RCC 7860 (cell line): ENCODE measurements at places on chromosomes 6 and 20.

DNA sequence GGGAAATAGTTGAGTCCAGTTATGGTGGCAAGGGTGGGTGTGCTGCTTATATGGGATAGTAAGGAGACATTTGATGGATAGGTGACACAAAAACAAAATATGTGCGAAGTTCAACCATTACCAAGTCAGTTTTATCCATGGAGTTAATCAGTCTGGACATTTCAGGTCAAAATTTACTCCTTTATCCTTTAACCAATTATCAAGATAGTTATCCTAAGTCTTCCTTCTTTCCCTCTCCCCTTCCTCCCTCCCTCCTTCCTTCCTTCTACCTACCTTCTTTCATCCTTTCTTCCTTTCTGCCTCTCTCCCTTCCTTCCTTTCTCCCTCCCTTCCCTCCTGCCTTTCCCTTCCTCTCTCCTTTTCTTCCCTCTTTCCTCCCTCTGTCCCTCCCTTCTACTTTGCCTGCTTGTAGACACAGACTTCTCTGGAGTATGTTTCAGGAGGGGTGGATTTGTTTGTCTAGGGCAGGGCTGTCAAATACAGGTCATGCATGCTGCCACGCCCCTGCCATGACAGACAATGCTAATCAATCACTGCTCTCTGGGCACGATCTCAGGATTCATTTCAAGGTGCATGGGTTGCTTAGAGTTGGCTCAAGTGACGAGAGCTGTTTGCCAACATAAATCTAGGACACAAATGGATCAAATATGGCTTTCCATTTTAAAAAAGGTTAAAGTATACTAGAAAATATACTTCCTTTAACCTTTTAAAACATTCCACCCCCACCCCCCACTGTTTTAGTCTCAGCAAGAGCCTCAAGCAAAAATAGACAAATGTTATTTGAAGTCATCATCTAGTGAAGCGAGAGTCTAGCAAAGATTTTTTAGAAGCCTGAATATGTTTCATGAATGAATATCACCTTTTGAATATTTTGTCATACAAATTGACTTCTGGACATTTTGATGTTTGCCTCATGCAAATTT, 281.6 kb upstream of the CITED2 start:
- no peak for DNase-seq

DNA sequence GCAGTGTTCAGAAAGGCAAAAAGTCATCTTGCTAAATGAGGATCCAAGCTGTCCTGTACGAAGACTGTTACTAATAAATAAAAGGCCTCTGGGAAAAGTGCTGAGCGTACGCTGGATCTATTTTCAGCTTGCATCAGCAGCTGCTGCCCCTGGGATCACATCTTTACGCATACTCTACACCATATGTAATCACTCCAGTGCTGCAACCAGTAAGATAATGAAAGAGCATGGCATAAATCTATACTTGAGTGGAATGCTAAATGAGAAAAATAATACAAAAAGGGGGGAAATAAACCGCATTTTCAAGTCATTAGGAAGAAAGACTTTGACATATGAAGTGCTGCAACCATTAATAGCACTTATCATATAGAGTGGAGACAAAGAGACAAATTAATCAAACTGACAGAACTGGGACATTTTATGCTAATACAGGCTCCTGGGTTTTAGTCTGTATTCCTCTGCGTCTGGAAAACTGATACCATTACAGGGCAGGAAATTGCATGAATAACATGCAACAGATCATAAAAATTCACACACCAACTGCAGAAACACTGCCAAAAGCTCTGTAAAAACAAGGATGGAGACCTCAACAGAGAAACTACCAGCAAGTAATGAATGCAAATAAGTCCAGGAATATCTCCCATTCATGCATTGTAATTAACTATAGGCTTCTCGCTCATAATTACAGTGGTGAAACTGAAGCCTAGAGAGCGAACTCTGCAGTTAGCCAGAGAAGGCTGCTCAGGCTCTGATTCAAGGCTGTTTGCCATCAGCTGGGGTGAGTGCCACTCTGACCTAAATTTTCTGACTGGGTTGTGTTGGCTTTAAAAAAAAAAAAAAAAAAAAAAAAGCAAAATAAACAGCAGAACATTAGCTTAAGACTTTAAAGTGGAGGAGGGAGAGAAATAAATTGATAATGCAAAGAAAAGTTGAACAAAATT, 83.8 kb downstream of the GJA10 start:
- DNase-seq, result no peak

GRCh38 chr6:114085211-114085610, 114.3 kb upstream of the HDAC2 start:
- no peak for DNase-seq

- peak; percentile 100 for DNase-seq
Observed at GRCh38 chr20:53899351-53900167, 170.8 kb downstream of the BCAS1 start.

GRCh38 chr20:10094566-10095173, 59.9 kb downstream of the ANKEF1 start:
- no peak for DNase-seq

DNA sequence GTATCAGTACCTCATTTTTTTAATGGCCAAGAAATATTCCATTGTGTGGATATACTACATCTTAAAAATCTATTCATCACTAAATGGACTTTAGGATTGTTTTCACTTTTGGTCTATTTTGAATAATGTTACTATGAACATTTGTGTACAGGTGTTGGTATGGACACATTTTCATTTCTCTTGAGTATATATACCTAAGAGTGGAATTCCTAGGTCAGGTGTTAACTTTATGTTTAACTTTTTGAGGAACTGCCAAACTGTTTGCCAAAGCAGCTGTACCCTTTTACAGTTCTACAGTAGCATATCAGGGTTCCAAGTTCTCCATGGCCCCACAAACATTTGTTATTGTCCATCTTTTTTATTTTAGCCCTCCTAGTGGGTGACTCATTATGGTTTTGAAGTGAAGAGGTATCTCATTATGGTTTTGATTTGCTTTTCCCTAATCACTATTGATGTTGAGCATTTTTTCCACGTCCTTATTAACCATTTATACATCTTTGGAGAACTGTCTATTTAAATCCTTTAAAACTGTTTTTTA, 28.2 kb downstream of the DSTN start:
- DNase-seq, result no peak

GRCh38 chr20:54276577-54277169, 68.8 kb downstream of the PFDN4 start:
- no peak for DNase-seq

- DNase-seq, result no peak
Observed at GRCh38 chr6:52990342-52990741, 4.7 kb downstream of the GSTA4 start.

GRCh38 chr6:13544454-13545186, 29.8 kb upstream of the SIRT5 start:
- DNase-seq, result no peak

GRCh38 chr20:61487346-61487996, 235.4 kb downstream of the CDH4 start:
- DNase-seq, result no peak

- no peak for DNase-seq
Observed at GRCh38 chr6:35024551-35025054, 116.5 kb downstream of the TCP11 start.

GRCh38 chr20:17558154-17558940, 11.5 kb upstream of the DSTN start:
- peak; percentile 85 for DNase-seq

GRCh38 chr20:59323731-59324130, 23.3 kb downstream of the EDN3 start:
- DNase-seq, result no peak

DNA sequence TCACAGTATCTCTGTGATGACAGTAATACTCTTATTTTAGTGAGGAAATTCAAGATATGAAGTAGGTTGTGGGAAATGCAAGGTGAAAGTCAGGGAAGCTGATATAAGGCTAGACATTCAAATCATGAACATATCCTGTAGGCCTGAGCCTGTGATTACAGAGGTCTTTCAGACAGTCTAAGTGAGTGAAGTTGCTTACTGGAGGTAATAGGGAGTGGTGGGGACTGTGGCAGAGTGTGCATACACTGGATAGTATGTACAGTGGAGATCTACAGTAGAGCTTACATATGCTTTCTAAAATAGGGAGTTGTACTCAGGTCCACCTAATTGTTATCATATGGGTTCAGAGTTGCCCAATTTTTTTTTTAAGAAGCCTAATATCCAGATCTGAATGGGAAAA, 3.1 kb downstream of the DHX35 start:
- DNase-seq, result no peak

DNA sequence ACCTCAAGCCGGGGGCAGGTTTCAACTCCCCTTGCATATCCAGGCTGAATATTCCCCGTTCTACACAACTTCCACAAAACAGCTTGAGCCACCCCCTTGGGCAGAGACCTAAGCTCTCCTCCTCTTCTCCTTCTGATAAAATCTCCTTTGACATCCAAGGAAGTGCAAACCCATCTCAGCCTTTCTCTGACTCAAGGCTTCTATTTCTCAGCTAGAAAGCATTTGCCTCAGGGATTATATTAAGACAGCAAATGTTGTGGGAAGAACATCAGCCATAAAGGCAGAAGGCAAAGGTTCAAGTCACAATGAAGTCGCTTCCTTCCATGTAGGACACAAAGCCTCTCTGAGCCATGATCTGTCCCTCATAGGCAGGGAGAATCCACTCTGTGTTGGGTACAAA, 386.6 kb upstream of the ARID1B start:
- DNase-seq, result no peak

DNA sequence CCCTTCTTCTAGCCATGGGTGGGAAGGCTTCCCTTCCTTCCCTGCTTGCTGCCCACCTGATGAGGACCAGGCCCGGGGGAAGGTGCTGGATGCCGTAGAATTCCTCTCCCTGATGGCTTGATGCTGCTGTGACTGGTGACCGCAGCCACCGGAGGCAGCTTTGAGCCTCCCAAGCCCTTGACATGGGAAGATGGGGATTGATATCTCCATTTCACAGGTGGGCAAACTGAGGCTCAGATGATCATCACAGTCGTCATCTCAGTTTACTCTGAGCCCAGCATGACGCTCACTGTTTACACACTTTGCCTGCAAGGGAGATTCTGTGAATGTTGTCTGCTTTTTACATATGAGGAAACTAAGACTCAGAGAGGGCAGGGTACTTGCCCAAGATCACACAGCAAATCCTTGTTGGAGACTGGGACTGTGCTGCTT, 43.9 kb downstream of the SRC start:
- no peak for DNase-seq

- DNase-seq, result no peak
Observed at GRCh38 chr20:859751-860231, 26.3 kb downstream of the FAM110A start.

DNA sequence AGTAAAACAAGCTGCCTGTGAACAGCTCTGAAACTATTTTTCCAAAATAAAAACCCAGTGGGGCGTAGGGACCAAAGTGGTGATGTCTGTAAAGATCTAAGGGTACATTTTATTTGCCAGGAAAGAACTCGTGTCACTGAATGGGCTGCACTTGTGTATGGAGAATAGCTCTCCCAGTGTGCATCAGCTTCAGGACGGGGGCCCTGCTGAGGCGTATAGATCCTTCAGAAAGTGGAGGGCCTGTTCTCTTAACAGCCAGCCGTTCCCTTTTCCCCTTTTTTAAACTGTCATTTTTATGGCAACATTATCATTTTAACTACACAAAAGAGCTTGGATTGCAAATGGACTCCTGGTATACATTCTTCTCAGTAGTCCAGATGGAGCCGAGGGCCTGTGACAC, 137.3 kb downstream of the TMEM242 start:
- DNase-seq, result no peak

GRCh38 chr6:99341862-99342455, 7.5 kb downstream of the FAXC start:
- DNase-seq, result no peak

DNA sequence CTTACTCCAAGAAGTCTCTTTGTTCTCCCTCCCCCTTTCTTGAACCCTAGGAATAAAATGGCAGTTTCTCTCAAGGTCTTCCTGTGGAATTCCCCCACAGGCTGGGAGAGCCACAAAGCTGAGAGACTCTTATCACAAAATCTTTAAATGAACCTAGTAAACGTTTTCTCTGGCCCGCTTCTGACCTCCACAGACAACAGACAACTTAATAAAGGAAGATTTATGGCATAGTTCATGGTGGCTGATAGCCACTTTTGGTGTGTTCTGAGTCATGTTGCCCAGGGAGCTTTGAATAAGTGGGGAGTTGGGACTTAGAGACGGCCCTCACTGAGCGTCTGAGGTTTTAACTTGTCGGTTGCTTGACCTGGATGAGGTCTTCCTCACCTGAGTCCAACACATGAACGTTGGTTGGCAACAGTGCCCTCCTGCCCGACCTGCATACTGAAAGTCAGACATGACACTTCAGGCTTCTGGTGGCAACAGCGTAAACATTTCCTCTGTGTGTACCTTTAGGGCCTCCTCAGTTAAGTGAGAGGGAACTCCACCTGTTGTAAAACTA, 124.1 kb downstream of the FOXO3 start:
- peak; percentile 95 for DNase-seq

DNA sequence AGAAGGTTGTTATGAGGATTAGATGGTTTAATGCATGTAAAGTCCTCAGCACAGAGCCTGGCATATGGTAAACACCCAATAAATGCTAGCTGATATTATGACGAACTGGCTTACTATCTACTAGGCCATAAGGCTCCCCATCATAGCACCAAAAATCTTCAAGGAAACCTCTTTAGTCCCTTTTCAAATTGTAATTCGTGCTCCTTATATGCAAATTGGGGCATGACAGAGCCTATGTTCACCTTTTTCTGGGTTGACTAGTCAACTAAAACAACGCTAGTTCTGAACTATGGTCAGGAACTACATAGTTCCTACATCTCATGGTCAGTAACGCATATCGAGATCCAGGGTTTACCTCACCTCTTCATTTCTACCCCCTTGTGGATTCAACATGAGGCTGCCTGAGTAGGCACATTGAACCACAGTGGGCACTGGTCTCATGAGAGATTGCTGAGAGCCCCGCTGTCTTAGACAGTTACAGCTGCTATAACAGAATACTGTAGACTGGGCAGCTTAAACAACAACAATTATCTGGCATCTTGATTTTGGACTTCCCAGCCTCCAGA, 97.2 kb upstream of the TNFAIP3 start:
- no peak for DNase-seq

- no peak for DNase-seq
Observed at GRCh38 chr6:113050010-113050858, 703.1 kb downstream of the RFPL4B start.

DNA sequence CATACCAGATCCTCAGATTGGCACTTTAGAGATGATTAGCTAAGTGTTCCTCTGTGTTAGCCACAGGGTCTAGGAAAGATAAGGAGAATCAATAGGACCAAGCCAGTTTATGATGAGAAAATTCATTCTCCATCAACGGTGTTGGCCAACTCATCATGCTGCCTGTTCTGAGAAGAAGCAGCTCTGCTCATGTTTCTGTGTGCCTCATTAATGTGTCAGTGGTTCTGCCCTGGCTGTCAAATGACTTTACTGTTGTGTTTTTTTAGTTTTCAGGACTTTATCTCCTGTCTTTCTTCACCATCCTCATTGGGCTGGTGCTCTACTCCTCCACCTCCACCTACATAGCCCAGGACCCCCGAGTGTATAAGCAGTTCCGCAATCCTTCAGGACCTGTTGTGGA, 234.3 kb upstream of the PLN start:
- no peak for DNase-seq

DNA sequence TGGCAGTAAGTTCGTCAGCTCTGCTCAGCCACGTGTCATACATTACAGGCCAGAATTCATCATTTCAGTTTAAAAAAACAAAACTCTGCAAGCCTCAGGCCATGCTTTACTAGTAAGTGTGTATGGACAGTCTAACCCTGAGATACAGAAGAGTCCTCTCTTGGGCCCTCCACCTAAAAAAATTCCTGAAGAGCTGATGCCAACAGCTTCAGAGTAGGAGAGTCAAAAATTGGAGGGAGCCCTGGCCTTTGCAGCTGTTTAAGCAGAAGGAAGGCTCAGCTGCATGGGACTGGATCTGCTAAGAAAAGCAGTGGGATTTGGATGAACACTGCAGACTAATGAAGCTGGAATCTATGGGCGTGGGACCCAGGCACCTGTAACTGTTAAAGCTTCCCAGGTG, 47.2 kb upstream of the FAM8A1 start:
- DNase-seq, result no peak
